ENCODE measurements at places on chromosomes 7 and 10. TPM values are rescaled to one million over a fixed set of nuclear protein-coding genes. Genes with fewer than 3 reads are reported as not detected.

- DNase-seq, result no peak
- H3K4me3 ChIP-seq, result no peak overlapping the region
- no peak overlapping the region for H3K27ac ChIP-seq
- no peaks in the 10 kb centered on the region for H3K27me3 ChIP-seq
Observed at GRCh38 chr7:22213081-22213480, 143.9 kb downstream of the RAPGEF5 start.

DNA sequence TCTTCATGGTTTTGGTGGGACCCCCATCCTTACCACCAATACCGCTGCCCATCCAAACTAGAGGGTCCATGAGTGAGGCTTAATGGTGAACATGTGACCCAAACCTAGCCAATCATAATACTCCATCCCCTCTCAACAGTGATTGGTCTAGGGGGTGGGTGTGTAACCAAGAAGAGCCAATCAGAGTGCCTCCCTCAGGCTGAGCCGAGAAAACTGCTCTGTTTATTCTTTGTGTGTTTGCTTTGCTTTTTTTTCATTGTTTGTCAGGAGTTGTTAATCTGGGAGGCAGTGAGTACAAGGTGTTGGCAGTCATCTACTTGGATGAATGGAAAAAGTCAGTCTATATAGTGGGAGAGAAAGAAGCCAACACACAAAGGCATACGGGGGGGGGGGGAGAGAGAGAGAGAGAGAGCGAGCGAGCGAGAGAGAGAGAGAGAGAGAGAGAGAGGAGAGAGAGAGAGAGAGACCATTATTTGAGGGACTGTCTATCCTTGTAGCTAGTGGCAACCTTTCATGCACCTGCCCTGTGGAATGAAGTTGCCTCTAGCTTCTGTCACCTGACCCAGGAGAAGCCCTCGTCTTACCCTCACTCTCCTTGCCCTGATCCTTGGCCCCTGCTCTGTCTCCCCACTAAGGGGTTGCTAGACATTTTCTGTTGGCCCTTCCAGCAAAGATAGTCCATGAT, 441.7 kb downstream of the TYW1 start:
- H3K27me3 ChIP-seq, result no peaks in the 10 kb centered on the region
- no peak overlapping the region for H3K27ac ChIP-seq
- no peaks in the 10 kb centered on the region for H3K36me3 ChIP-seq
- DNase-seq, result no peak
- no peaks in the 10 kb centered on the region for H3K4me1 ChIP-seq

- no peak for DNase-seq
- H3K27ac ChIP-seq, result no peak overlapping the region
- H3K4me3 ChIP-seq, result no peak overlapping the region
- H3K4me1 ChIP-seq, result no peaks in the 10 kb centered on the region
- no peaks in the 10 kb centered on the region for H3K27me3 ChIP-seq
- H3K36me3 ChIP-seq, result no peaks in the 10 kb centered on the region
Observed at GRCh38 chr7:84425702-84426259, 231.2 kb upstream of the SEMA3A start.

Gene EPO
- 0.22 TPM for total RNA-seq

Gene NPFFR1
- total RNA-seq, result not detected

GRCh38 chr7:27871866-27872265, 131.9 kb downstream of the TAX1BP1 start:
- H3K27ac ChIP-seq, result no peak overlapping the region
- H3K27me3 ChIP-seq, result no peaks in the 10 kb centered on the region
- no peak for DNase-seq
- H3K4me1 ChIP-seq, result no peaks in the 10 kb centered on the region
- no peak overlapping the region for H3K4me3 ChIP-seq
- H3K36me3 ChIP-seq, result no peaks in the 10 kb centered on the region
